ENCODE measurements at places on chromosomes 4 and X.

GRCh38 chr4:172202480-172203076 lies 389.4 kb downstream of the GALNTL6 start:
- no peak for DNase-seq

DNA sequence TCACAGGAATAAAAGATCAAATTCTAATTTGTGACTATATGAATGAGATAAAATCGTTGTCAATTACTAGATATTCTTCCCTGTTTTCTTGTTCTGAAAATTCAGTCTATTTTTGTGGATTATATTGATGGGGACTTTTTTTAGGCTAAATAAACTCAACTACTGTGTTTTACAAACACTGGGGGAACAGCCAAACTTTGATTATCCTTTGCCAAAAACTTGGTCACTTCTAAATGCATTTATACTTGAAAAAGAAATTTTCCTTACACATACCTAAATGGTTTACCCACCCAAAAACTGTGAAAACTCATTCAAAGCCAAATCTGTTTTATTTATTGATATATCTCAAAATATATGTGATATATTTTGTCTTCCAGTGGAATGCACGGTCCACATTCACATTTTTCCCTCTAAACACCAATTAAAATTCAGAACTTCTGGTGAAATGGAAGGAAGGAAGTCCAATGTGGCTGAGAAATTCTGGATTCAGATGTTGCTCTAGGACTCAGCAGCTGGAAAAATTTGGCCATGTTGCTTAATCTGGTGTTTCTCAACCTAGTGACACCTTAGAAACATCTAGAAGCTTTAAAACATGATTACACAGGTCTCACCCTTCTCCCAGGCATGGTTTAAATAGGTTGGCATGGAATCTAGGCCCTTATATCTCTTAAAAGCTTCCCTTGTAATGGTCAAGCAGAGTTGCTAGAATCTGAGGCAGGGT lies 28.6 kb upstream of the ARHGAP24 start:
- DNase-seq = no peak

DNA sequence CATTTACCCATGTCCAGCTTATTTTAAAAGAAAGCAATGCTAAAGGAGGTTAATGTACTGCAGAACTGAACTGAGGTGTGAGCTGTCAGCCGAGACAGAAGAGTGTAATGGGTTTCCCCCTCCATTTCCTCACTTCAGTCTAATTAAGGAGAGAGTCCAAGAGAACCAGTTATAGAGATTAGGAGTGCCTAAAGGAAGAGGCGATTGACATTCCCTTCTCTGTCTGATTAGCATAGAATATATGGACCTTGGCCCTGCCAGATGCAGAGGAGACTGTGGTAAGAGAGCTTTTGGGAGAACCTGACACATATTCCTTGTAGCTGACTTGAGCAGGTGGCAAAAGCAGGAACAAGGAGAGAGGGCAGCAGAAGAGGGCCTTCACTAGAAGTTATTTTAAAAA lies 137.5 kb upstream of the INPP4B start:
- no peak for DNase-seq

- DNase-seq = no peak
These were observed 207.5 kb upstream of the FTHL17 start for GRCh38 chrX:31279359-31279758.

DNA sequence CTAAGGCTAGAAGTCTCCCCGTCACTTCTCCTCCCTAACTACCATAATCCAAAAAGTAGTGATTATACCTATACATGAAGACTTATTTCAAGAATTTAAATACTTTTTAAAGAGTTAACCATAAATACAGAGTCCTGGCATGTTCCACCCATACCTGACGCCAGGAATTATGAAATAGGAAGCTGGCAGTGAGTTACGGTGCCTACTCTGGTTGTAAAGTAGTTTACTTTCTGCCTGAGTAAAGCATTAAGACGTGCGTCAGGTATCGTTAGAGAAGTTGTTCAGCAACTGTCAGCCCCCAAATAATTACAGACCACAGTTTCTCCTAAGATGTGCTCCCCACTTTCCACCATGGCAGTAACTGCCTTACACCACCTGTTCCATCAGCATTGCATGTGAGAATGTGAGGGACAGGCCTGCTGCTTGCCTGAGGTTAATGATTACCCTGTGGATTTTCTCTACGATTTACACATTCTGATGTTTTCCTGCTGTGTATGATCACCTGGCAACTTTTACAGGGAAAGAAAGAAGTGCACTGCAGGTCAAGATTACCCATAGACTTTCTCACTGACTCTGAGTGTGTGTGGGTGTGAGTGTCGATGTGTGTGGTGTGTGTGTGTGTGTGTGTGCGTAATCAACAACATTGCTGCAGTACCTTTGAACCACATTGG lies 92.3 kb upstream of the SLC7A11 start:
- no peak for DNase-seq

DNA sequence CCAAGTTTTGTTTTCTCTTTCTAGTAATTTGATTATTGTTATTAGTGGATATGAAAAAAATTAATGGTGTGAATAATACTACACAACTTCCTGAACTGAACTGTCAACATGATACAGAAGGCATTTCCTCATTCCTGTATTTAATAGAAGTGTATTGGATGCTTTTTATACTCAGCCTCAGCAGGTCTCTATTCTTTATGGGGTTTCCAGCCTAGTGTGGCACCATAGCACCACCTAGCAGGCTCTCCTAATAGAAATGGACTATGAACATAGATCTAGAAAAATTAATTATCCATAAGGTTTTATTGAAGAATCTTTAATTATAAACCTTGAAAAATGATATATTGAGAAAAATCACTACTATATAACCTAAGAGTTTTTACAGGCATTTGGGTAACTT lies 52.4 kb downstream of the GLRB start:
- no peak for DNase-seq

- no peak for DNase-seq
These were observed 69.6 kb downstream of the SPRY1 start for GRCh38 chr4:123466080-123466785.

- no peak for DNase-seq
These were observed 396.4 kb upstream of the TRAM1L1 start for GRCh38 chr4:117481742-117482141.
